ENCODE measurements at places on chromosomes 4 and X. TPM values are rescaled to one million over a fixed set of nuclear protein-coding genes. Genes with fewer than 3 reads are reported as not detected.

GRCh38 chr4:122930862-122931261 is 8.5 kb upstream of the NUDT6 start:
- no peak for DNase-seq

DNA sequence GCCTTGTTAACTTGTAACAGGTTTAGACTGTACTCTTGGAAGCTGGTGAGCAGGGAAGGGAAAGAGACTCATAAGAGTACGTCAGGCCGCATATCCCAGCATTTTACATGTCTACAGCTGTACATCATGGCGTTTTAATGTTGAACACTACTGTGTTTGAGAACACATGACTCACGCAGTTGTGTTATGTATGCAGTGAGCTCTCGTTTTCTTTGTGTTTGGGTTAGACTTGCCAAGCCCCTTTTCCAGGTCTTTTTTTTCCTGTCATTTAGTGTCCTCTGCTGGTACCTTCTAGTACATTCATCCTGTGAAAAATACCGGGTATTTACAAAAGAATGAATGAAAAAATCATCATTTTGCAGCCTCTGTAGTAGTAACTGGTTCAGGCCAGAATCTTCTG is 35.3 kb downstream of the SMS start:
- no peak for DNase-seq

DNA sequence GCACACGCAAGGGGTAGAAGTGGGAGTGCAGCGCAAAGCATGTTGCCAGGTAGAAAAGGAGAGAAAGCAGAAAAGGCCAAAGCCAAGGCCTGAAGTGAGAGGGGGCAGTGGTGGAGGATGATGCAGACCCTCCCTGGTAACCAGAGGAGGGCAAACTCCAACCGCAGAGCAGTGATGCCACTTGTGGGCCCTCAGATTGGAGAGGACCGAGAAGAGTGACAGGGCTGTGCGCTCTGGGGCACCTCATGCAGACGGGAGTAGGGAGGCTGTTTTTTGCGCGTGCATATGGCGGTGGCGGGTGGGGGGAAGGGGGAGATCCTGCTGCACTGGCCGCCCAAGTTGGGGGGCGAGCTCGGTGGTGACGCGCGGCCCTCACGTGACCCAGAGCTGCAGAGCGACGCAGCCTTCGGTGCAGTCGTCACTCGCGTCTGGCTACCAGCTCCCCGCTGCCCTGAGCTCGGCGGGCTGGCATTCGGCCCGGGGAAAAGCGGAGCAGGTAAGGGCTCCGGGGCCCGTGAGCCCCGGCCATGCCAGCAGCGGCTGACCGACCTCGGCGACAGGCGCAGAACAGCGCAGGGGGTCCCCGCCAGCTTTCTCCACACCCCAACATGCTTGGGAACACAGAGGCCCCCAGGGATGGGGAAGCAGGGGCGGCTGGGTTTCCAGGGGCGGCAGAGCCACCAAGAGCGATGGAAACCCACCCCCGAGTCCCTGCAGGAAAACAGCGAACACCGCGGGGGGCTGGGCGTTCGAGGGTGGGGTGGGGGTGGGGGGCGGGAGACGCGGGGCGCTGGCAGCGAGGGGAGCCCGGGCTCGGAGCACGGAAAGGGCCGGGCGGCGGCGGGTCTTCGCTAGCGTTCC is at the start of gene BEX3:
Gene BEX3 (plus strand): TSS at position 421 of the 861 bp plus-strand sequence. CDS start 984 bp downstream, outside the sequence.
- peak; percentile 66 for DNase-seq

DNA sequence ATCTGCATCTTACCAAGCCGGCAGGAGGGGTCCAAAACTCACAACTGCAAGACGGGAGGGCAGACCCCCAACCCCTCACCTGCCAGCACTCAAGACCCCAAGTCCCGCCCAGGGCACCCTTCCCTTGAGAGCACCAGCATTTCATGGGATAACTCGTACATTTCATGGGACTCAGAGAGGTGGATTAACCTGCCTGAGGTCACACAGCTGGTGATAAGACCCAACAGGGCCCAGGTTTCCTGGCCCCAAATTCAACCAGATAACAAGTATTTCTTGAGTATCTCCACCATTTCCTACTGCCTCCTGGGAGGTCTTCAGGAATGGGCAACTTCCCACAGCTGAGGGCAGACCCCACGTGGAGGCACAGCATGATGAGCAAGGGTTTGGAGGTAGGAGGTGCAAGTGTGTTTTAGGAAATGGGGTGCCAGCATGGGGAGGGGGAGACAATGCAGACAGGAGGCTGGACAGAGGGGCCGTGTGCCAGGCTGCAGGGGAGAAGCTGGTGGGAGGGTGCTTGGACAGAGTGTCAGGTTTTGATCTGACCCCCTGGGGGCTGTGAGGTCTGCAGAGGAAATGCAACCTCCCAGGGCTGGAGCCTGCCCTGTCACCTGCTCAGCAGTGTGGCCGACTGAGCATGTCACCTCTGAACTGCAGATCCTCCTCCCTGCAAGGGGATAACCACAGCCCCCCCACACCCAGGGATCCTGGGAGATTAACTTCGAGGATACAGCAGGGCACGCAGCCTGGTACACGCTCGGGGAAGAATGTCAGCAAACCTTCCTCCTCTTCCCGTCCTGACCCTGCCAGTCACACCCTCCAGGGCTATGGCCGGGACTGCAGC is 4.4 kb downstream of the ADRA2C start:
- DNase-seq = no peak

DNA sequence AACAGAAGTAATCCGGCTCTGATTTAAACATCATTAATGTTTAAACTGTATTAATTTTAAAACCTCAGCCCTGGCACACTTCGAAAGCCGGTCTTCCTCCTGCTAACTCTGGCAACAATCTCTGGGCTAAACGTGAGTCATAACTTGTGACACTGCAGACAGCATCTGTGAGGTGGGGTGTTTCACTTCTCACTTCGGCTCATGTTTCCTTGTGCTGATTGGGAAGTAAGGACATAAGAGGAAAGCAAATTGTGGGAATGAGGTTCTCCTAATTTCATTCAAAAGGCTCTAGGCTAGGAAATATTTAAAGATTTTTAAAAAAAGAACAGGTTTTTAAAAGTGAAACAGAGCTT is 139.9 kb upstream of the USP9X start:
- no peak for DNase-seq

GRCh38 chrX:10111364-10112148 is 45.2 kb upstream of the CLCN4 start:
- peak; percentile 78 for DNase-seq

DNA sequence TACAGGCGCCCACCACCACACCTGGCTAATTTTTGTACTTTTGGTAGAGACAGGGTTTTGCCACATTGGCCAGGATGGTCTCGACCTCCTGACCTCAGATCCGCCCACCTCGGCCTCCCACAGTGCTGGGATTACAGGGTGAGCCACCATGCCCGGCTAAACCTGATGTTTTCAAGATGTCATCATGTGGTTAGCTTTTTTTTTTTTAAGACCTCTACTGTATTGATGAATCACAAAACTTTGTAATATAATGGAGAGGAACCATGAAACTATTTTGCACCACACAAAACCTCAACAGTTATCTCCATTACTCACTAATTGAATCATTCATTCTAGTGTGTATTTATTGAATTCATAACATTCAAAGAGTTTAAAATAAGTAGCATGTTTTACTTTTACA is 94.7 kb upstream of the NEIL3 start:
- no peak for DNase-seq

- DNase-seq = no peak
Measured at GRCh38 chrX:114842181-114842580, 175.2 kb downstream of the IL13RA2 start.

- no peak for DNase-seq
Measured at GRCh38 chr4:48467442-48467841, 15.7 kb upstream of the SLC10A4 start.

- no peak for DNase-seq
Measured at GRCh38 chr4:150457802-150458201, 124.1 kb upstream of the MAB21L2 start.

DNA sequence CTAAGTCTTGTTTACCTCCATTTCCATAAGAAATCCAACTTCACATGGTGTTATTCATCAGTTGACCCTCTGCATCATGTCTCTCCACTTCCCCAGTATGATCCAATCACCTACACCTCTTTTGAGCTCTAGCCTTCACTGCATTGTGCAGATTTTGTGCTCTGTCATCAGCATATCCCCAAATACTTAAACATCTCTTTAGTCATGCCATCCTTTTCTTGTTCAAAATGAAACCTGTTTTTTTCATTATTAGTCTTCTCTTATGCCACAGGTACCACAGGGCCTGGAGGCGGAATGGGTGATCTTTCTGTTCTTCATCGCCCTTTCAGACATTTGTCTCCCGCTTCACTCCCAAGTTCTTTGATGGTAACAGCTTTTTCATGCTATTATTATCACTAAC is 382.7 kb upstream of the GALNTL6 start:
- DNase-seq = no peak

- DNase-seq = no peak
Measured at GRCh38 chr4:176207839-176208238, 12.5 kb upstream of the SPATA4 start.

- DNase-seq = no peak
Measured at GRCh38 chr4:153170407-153170806, 33.8 kb upstream of the TRIM2 start.

- no peak for DNase-seq
Measured at GRCh38 chr4:118904935-118905334, 16.3 kb downstream of the SYNPO2 start.

DNA sequence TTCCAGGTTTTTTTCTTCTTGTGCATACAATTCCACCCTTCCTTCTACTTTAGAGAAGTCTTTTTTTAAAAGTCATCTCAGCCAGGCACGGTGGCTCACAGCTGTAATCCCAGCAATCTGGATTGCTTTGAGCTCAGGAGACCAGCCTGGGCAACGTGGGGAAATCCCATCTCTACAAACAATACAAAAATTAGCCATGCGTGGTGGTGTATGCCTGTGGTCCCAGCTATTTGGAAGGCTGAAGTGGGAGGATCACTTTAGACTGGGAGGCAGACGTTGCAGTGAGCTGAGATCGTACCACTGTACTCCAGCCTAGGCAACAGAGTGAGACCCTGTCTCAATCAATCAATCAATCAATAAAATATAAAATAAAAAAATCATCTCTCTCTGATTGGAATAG is 14.8 kb downstream of the ELOVL6 start:
- no peak for DNase-seq

GRCh38 chr4:113434247-113434587 is 327.3 kb downstream of the CAMK2D start:
- no peak for DNase-seq

DNA sequence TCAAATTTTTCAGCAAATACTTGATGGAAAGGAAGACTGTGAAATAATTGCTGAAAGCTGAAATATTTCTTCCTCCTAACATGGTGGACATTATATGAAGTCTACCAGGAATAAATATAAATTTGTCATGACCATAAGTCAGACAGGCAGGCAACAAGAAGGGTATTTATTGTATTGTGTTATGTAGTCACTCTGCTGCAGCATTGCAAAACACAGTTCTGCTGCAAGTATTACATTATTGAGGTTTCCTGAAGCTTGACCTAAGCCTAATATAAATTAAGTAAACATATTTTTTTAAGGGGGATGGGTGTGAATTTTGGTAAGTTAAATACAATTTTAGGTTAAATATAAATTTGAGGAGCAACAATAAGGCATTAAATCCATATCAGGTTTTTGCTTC is 60.2 kb upstream of the MAOA start:
- DNase-seq = no peak

GRCh38 chr4:189420572-189420971 is 520.1 kb upstream of the FRG1 start:
- DNase-seq = no peak

GRCh38 chr4:130395871-130396270 is 1299.9 kb downstream of the C4orf33 start:
- no peak for DNase-seq

GRCh38 chr4:151035328-151035727 is 20.2 kb upstream of the LRBA start:
- no peak for DNase-seq

GRCh38 chr4:162803378-162803777 is 363.3 kb downstream of the NAF1 start:
- DNase-seq = no peak

GRCh38 chr4:36516522-36517095 is 235.2 kb downstream of the DTHD1 start:
- DNase-seq = no peak

- DNase-seq = no peak
Measured at GRCh38 chrX:49147936-49148335, 14.6 kb upstream of the MAGIX start.

DNA sequence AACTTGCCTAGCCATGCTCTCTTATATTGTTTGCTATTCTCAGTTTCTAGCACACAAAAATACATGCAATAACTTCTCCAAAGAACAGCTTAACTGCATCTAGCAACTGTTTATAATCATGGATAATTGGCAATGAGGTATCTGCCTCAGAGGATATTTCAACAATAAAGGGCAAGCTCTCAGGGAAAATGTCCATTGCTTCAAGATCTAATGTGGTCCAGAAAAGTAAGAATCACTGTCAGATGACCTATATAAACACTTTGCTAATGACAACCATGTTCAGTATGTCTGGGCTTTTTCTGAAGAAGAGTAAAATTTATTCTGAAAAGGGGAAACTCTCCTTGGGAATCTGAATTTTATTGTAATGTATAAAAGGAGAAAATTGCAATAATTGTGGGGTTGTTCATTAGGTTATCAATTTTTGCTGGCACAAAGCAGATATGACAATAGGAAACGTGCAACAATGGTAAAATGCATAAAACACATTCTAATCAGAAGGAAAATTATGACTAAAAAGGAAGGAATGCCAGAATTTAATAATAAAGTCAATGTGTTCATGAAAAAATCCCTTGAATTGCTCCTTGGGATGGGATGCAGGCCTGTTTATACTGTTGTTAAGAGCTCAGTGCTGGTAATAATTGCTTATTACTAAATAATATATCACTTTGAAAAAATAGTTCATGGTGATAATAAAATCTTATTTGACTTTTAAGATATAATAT is 90.3 kb downstream of the ANTXR2 start:
- DNase-seq = no peak

GRCh38 chr4:154583677-154584076 is 6.9 kb downstream of the FGA start:
- no peak for DNase-seq

DNA sequence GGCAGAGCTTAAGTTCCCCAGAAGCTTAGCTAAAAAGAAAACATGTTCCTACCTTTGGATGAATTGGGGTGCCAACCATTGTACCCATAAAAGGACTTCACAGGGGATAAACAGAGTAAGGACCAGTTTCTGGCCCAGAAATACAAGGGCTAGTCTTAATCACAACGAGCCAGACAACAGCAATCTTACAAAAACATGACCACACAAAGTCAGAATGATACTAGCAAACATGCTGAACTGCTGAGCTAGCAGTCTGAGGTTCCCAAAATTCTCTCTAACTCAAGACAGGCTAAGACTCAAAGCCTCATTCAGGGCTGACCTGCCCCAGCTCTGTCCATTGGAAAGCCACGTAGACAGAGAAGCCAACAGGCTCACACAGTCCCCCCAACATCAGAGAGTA is 40.3 kb downstream of the ATP11C start:
- DNase-seq = no peak

- no peak for DNase-seq
Measured at GRCh38 chr4:148173397-148174017, 268.7 kb downstream of the NR3C2 start.

The EPHA5 gene
- total RNA-seq = not detected

The PFKFB1 gene
- total RNA-seq = 0.47 TPM

The GRIA2 gene
- total RNA-seq = not detected

The CHM gene
- 13.6 TPM for total RNA-seq

The CXCL6 gene
- total RNA-seq = not detected

The CMC4 gene
- 2.5 TPM for total RNA-seq

The COX7B gene
- total RNA-seq = 301 TPM

The CD38 gene
- total RNA-seq = 89.6 TPM
